H1 (cell line): ENCODE measurements at places on chromosomes 12 and 14.

- no peak for DNase-seq
Observed at GRCh38 chr12:3587402-3588013, 96.5 kb downstream of the PRMT8 start.

DNA sequence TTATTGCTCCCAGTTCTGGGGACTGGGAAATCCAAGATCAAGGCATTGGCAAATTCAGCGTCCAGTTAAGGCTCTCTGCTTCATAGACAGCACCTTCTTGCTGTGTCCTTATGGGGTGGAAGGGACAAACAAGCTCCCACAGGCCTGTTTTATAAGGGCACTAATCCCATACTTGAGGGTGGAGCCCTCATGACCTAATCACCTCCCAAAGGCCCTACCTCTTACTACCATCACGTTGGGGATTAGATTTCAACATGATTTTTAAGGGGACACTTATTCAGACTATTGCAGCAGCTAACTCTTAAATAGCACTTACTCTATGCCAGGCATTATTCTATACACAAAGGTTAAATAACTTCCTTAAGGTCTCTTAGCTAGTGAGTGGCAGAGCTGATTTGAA lies 17.3 kb downstream of the TOGARAM1 start:
- DNase-seq: no peak

DNA sequence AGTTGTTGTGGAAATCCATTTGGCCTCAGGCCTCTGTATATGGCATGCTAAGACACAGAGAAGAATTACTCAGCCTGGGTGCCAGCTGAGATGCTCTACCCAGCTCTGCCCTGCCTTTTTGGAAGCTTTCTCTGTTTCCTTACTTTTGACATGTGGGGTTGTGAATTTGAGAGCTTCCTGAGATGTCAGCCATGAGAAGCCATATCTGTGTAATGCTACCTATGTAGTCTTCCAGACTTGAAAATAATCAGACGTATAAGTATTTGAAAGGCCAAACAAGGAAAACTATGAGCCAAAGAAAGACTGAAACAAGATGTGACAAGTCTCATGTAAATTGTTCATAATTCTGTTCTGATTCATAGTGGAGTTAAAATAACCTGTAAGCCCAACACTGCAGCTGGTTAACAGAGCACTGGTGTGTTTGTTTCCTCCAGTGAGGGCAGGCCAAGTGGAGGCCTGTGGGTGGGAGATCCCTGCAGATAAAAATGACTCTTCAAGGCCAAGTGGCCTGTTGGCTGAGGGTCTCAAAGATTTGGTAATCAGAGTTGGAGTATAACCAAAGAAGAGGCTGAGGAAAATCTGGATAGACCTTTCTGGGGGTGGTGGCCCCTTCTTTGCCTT lies 94.0 kb downstream of the TMX1 start:
- no peak for DNase-seq

DNA sequence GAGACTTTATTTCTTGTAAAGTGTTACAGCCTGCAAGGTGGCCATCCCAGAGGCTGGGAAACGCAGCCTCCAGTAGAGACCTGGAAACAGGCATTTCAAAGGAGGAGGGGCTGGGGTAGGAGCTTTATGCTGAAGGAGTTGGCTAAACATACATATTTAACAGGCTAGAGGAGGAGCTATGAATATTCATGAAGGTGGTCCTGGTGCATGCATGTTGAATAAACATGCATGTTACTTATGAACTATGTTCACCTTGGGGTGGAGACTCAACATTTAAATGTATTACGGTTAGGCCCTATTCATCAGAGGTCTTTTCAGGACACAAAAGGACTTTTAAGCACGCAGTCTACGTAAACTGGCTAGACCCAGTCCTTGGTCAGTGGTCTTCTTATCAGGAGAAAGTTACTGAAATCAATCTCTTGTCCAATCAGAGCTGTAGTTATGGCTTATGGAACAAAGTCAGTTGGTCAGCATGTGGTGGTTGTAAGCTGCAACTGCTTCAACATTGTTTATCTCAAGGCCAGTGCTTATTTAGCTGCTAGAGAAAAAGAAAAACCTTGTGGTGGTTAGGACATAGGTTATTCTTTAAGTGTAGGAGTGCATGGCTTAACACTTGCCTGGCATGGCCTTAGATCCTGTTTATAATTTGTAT lies 11.4 kb upstream of the ARF6 start:
- no peak for DNase-seq

GRCh38 chr12:57899010-57899662 lies 42.2 kb upstream of the ATP23 start:
- no peak for DNase-seq

DNA sequence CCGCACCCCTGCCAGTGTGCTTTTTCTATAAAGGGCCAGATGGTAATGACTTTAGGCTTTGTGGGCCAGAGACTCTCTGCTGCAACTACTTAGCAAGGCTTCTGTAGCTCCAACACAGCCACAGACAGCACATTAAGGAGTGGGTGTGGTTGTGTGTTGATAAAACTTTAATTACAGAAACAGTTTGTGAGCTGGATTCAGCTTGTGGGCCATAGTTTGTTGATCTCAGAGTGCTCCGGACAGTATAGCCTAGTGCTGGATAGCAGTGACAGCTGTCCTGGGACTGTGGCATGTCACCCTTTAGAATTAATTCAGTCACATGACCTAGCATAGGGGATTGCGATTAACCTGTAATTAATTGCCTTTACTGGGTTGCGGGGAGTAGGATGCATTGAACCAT lies 109.7 kb downstream of the ZNF664 start:
- DNase-seq: no peak

DNA sequence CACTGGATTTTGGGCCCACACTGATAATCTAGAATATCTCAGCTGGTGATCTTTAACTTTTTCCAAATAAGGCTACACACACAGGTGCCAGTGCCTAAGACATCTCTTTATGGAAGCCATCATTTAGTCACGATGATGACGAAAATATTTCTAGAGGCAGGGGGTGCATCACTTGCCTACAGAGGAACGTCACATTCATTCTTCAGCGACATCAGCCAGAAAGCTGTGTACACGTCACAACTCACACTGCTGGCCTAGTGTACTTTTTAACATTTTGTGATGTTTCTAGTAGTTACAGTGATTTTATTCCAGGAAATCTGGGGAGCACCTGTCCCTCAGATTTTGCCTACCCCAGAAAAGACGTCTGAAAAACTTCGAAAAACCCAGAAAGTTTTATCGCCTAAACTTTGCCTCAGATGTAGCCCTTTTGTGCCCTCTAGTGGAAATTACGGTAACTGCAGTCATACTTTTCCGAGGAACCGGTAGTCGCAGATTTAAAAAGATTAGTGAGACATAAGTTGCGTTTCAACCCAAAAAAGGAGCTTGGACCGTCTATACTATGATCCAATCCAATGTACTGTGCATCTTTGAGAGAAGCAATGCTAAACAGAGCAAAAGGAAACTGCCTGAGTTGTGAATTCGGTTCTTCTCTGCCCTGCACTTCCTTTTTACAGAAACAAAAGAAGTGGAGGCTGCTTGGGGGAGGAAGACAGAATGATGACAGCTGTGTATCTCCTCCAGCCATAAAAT lies 64.3 kb upstream of the STON2 start:
- DNase-seq: peak; percentile 9

DNA sequence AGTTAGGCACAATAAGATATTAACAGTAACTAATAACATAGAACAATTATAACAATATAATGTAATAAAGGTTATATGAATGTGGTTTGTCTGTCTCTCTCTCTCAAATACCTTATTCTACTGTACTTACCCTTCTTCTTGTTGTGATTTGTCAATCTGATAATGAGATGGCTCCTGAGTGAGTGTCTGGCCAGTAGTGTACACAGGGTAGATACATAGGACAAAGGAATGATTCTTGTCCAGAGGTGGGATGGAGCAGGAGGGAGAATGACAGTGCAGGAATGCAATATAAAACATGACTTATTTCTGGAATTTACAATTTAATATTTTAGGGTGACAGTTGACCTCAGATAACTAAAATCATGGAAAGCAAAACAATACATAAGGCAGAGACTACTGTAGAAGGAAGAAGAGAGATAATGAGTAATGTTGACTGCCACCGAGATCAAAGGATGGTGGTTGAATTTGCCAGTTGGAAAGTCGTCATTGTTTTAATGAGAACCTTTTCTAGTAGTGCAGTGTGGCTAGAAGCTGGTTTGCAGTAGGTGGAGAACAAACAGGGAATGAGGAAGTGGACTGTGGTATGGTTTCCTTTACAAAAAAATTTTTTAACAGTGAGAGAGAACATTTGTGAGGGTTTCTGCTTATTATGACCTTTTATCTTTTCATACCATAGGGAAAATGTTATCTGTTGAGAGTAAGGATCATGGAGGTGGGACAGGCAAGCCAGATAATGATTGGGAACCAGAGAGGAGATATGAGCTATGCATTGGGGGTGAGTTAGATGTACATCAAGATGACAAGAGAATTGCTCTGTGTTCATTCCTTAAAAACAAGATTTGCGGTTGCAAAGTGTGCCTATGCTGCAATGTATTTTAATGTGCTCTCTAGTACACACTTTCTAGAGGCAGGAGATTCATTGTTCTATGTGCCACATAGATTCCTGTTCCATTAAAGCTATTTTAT lies 458.3 kb downstream of the BTG1 start:
- DNase-seq: no peak

DNA sequence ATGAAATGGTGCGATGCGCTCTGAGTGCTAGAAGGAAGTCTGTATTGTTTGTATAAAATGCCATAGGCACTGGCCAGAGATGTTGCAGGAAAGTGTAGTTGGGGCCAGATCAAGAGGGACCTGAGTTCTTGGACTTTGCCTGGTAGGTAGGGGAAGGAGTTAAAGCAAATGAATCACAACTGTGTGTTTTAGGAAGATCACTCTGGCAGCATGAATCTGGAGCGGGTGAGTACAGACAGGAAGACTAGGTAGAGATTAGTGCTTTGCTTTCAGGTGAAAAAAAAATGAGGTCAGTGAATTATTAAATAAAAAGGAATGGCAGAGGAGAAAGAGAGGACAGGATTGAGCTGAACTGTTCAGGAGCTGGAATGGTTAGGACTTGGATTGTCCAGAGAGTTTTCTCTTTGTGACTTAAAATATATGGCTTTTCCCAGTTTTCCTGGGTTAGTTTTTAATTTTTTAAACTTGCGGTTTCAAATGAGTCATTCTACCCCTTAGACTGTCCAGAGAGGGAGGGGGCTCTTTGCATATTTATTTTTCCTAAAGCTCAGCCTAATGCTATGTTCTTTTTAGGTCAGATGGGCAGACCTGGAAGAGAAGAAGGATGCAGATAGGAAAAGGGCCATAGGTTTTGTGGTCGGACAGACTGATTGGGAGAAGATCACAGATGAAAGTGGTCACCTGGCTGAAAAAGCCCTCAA lies 41.1 kb downstream of the PROX2 start:
- no peak for DNase-seq

GRCh38 chr14:75861161-75861621 lies 120.6 kb downstream of the TGFB3 start:
- no peak for DNase-seq

DNA sequence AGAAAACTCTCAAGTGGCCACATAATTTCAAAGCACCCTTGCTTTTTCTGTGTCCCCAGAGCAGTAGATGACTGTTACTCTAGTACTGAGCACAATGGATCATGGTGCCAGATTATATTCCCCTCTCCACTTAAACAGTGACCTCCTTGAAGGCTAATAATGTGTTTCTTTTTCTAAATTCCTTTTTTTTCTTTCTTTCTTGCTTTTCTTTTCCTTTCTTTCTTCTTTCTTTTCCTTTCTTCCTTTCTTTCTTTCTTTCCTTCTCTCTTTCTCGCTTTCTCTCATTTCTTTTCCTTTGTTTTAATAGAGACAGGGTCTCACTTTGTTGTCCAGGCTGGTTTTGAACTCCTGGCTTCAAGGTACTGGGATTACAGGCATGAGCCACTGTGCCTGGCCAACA lies 26.2 kb upstream of the TSPAN11 start:
- no peak for DNase-seq

- no peak for DNase-seq
Observed at GRCh38 chr12:6980740-6981139, 10.0 kb downstream of the EMG1 start.

DNA sequence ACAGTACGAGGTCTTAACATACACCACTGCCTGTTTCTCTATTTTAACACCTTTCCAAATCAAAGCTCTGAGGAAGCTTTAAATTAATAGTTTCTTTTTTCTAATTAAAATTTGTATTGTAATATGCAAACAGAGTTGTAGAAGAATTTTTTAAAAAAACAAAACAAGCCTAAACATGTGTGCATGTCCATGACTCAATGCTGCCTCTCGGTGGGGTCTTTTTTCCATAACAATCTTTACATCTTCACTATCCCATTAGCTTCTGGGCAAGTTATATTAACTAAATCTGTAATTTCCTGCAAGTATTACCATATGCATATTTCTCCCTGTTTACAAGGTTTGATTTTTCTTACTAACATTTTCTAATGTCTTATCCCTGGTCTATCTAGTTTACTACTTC lies 143.9 kb upstream of the NAV3 start:
- DNase-seq: no peak

- no peak for DNase-seq
Observed at GRCh38 chr12:75809746-75810145, 221.8 kb downstream of the PHLDA1 start.

DNA sequence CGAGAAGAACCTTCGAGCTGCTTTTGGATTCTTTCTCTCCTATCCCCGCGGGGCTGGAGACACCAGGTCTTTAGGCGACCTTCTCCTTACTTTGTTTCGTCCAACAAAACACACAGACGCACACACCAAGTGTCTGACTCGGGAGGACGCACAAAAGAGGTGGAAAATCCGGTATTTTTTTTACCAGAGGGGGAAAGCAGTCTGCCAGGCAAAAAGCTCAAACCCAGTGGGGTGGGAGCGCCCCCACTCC lies 2.1 kb downstream of the SIX4 start:
- no peak for DNase-seq

DNA sequence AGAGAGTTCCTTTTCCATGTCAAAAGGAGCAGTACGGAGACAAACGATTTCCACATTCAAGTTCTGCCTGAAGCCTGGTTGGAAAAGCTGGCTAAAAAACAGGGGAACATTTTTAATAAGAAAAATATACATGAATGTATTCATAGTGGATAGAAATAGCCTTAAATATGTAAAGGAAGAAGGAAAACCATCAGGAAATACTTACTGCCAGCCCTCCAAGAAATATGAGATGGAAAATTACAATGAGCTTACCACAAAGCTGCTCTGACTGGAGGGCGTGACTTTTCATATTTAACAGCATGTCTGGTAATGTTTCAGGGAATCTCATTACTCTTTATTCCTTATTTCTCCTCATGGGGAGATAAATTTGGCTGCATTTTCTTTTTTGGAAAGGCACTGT lies 75.9 kb upstream of the ZDHHC17 start:
- DNase-seq: no peak

- no peak for DNase-seq
Observed at GRCh38 chr12:447141-447540, 12.6 kb upstream of the B4GALNT3 start.

DNA sequence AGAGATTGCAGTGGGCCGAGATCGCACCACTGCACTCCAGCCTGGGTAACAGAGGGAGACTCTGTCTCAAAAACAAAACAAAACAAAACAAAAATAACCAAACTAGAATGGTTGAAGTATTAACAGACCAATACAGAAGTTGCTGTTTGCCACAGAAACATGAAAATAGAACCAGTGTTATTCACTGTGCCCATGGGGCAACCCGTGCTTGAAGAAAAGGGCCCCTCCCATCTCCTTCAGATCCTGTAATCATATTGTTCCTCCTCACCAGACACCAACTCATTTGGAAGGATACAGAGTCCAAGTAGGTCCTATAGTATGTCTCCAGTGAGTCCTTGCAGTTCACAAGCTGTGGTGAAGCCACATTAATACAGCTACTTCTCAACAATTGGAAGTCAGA lies 30.9 kb downstream of the SLC35F4 start:
- no peak for DNase-seq
